Midbrain (tissue), 1 donor: ENCODE measurements at places on chromosomes 3 and 15.

GRCh38 chr3:18634461-18634860 is 209.3 kb upstream of the SATB1 start:
- DNase-seq = no peak

DNA sequence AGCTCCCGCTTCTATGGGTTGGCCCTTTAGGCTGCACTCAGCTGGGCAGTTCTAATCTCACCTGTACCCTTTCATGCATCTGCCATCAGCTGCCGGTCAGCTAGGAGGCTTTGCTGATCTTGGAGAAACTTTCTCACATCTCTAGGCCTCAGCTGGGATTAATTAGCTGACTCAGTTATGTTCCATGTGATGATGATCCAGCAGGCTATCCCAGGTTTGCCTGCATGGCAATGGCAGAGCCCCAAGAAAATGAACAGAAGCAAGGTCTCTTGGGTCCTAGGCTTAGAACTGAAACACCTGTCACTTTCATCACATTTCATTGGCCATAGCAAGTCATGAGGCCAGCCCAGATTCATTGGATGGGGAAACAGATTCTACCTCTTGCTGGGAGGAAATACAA is 304.6 kb upstream of the TBC1D5 start:
- no peak for DNase-seq

DNA sequence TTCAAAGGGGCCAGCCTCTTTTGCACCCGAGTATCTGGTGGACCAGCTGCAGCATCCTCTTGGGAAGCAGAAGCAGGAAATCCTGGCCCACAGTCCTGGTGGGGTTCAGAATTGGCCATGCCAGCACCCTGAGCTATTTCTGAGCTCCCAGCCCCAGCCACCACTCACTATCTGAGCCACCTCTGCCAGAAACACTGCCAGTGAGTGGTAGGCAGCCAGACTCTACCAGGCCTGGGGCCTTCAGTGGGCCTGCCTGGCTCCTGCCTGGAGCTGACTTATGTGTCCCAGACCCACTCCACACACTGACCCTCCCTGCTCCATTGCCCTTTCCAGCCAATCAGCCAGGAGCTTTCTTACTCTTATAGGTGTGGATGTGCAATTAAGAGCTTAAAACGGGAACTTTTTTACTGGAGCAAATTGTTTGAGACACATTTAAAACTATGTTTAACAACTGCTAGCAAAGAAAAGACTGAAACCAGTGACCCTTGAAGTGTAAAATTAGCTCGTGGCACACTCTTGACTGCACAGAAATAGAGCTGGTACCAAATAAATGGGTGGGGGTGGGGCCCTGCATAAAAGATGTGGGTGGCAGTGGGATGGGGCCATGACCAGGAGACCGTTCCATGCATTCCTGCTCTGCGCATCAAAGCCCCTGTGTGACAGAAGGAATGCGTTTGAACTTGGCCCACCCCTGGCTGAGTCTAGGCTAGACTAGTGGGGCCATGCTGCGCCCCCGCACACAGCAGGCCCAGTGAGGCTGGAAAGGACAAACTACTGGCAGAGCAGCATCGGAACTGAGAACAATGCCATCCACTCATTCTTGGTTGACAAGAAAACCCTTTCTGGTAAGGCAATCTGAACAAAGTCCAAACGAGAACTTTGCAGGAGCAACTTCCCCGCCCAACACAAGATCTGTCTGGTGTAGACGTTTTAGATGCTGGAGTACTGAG is 48.0 kb downstream of the CTNNB1 start:
- peak; percentile 34 for DNase-seq

- DNase-seq = no peak
Measured at GRCh38 chr15:36430280-36430679, 149.1 kb upstream of the CDIN1 start.

GRCh38 chr3:115280506-115280905 is 133.4 kb upstream of the ZBTB20 start:
- no peak for DNase-seq

DNA sequence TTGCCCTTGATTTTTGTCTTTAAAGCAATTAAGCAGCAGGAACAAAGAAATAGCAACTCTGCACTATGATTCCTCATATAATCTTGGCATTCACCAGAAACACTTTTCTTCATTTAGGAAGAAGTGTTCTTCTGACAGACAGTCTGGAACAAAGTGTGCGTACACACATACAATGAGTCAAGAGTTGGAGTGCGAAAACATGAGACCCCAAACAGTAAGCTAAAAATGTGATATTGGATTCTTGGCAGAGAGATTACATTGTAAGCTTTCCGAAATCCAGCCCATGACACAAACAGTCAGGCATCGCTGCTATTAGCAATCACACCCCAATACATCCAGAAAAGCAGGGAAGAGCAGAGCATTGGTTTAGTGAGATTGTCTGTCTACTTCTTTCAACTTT is 306.7 kb upstream of the TBC1D5 start:
- no peak for DNase-seq

- no peak for DNase-seq
Measured at GRCh38 chr3:152270937-152271336, 2.2 kb downstream of the MBNL1 start.

- DNase-seq = peak; percentile 11
Measured at GRCh38 chr3:117892431-117892841, 1142.2 kb downstream of the IGSF11 start.

- DNase-seq = no peak
Measured at GRCh38 chr3:178560759-178561158, 24.5 kb downstream of the KCNMB2 start.

- DNase-seq = no peak
Measured at GRCh38 chr3:134552784-134553183, 66.9 kb downstream of the CEP63 start.

DNA sequence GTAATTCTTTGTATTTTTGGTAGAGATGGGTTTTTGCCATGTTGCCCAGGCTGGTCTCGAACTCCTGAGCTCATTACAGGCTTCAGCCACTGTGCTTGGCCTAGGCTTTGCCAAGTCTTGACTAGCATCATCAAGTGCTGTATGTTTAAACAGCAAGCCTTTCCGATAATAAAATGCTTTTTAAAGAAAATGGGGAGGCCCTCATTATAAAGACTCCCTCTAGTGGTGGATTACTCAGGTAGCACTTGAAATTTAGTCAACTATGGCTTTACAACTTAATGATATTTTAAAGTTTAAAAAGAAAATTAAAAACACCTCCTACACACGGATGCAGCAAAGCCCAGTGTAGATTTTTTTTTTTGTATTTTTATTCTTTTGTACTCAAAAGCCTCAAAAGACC is 213.6 kb downstream of the GAP43 start:
- DNase-seq = peak; percentile 9

DNA sequence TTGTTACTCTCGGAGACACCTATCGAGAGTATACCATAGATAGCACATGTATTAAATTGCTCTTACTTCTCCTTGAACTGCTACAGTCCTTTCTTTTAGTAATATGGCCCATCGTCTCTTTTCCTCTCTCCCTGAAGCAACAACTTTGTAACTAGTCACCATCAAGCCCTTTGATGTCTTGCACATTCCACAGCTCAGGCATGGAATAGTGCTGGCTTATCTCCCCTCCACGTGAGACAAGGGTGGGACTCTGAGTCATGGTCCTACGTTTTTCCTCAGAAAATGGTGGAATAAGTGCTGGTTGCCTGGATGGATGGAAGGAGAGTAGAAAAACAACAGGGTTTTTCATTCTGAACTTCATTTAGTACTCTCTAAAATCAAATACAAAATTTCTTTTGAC is 163.3 kb upstream of the MBNL1 start:
- DNase-seq = no peak

- DNase-seq = no peak
Measured at GRCh38 chr3:188007897-188008296, 146.1 kb upstream of the LPP start.

- DNase-seq = peak; percentile 66
Measured at GRCh38 chr3:71129611-71130431, 453.7 kb downstream of the FOXP1 start.

- DNase-seq = no peak
Measured at GRCh38 chr3:131925571-131925970, 109.2 kb downstream of the CPNE4 start.

- DNase-seq = no peak
Measured at GRCh38 chr3:4850928-4851265, 128.3 kb upstream of the BHLHE40 start.

GRCh38 chr15:70240820-70241430 is 143.2 kb upstream of the TLE3 start:
- DNase-seq = no peak

- DNase-seq = no peak
Measured at GRCh38 chr3:196281962-196282361, 5.6 kb downstream of the PCYT1A start.

DNA sequence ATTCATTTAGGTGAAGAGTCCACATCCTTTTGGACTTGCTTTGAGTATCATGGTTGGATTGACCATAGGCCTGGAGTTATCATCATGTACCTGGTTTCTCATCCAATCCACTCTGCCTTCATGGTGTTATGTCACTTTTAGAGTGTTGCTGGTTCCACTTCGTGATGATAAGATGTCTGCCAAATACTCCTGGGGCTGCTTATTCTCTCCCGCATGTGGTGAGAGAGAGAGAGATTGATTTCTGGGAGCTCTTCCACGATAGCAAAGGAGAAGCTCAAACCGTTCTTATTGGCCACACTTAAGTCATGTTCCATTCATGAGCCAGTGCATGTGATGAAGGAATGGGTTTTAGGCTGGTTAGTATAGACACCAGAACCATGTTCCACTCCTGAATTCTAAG is 47.6 kb downstream of the MITF start:
- no peak for DNase-seq

DNA sequence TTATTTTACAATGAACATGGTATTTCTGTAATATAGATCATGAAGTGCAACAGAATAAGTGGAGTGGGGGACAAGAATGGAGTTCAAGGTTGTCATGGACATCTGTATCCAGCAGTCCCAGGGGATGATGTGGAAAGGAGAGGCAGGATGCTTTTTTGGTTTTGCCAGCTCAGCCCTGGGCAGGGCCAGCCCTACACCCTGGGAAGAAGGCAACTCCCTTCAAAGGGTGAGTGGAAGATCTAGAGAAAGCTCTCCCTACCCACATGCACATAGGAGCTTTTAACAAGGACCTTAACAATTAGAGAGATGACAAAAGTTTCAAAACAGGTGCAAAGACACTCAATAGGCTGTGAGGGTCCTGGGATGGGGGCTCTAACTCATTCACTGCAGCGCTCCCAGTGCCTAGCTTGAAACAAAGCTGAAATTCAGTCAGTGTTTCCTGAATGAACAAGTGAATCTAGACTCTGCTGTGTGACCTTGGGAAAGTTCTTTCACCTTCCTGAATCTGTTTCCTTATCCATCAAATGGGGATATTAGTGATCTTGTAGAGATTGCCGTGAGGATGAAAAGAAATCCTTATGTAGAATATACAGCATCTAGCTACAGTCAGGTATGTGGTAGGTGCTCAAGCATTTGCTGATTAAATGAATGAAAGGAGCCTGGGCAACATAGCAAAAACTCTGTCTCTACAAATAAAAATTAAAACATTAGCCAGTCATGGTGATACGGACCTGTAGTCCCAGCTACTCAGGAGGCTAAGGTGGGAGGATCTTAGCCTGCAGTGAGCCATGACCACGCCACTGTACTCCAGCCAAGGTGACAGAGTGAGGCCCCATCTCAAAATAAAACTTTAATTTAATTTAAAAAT is 14.3 kb downstream of the BHLHE40 start:
- DNase-seq = no peak

DNA sequence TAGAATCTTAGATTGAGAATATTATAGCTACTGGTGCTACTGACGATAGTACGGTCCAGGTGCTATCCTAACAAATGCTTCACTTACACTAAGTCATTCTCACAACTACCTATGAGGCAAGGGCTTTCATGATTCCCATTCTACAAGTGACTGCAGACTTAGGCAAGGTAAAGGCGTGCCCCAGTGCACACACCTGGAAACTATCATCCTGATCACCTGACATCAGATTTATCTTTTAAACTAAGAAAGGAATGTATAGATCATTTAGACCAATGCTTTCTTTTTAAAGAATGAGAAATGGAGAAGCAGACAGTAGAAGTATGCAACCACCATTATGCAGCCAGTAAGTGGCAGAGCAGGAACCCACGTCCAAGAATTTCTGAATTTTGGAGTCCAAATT is 59.2 kb upstream of the LRRN1 start:
- no peak for DNase-seq

- no peak for DNase-seq
Measured at GRCh38 chr15:69815793-69816192, 281.9 kb downstream of the TLE3 start.

GRCh38 chr3:69174871-69175737 is 52.7 kb upstream of the LMOD3 start:
- peak; percentile 35 for DNase-seq

GRCh38 chr15:95485367-95485766 is 845.1 kb upstream of the NR2F2 start:
- no peak for DNase-seq

GRCh38 chr3:141164852-141165251 is 66.8 kb upstream of the PXYLP1 start:
- no peak for DNase-seq

DNA sequence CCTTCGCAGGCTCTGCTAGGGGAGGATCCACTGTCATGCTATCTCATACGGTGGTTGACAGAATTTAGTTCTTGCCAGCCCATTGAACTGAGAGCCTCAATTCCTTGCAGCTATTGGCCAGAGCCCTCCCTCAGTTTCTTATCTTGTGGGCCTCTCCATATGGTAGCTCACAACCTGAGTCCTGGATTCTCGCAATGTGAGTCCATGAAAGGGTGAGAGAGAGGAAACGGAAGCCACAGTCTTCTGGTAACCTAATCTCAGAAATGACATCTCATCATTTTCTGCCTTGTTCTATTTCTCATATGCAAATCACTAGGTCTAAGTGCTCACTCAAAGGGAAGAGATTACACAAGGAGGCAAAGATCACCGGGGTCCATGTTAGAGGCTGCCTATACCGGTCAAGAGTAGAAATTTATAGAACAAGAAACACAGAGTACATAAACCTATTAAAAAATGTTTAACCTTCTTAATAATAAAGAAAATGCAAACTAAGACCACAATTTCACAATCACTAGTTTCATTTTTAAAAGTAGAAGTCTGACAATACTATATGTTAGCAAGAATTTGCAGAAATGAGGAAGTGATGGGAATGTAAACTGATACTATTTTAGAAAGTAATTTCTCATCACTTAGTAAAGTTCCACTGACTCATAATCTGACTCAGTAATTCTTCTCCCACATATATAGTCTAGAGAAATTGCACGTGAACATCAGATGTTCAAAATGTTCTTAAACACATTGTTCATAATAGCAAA is 378.4 kb upstream of the AGTR1 start:
- no peak for DNase-seq

DNA sequence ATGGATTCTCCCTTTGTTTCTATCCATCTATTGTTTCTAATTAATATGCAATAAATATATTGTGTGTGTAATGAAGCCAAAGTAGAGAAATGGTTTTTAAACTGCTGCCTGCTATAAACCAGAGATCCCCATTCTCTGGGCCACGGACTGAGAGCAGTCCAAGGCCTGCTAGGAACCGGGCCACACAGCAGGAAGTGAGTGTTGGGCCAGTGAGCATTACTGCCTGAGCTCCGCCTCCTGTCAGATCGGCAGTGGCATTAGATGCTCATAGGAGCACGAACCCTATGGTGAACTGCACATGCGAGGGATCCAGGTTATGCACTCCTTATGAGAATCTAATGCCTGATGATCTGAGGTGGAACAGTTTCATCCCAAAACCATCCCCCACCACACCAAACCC is 85.2 kb upstream of the POMGNT2 start:
- DNase-seq = no peak
